ENCODE measurements at places on chromosomes 4 and X.

DNA sequence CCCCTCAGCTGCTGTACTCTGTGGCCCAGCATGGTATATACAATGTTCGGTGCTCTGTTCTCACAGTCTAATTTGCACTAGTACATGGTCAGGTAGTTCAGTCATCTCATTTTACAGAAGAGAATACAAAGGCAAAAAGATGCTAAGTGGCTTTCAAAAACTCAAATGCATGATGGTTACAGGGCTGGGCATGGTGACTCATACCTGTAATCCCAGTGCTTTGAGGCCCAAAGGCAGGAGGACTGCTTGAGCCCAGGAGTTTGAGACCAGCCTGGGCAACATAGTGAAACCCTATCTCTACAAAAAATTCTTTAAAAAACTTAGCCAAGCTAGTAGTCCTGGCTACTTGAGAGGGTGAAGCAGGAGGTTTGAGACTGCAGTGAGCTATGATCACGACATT lies 210.5 kb upstream of the KIT start:
- no peak for DNase-seq

- DNase-seq = no peak
Measured at GRCh38 chrX:40646489-40647306, 663 bp downstream of the CXorf38 start.

DNA sequence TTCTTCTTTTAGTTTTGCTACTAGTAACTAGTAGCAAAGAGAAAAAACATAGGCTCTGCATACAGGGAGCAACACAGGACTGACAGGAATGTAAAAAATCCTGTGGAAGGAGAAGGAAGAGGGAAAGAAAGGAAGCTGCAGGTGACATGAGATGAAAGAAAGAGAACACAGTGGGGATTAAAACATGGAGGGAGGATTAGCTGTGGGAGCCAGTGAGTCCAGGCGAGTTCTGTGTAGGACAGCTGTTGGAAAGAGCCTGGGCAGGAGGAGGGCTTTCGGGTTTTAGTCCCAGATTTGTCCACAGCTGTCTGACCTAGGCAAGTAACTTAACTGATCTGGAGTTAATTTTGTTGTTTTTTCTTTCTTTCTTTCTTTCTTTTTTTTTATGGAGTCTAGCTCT lies 21.6 kb downstream of the CCNG2 start:
- no peak for DNase-seq

DNA sequence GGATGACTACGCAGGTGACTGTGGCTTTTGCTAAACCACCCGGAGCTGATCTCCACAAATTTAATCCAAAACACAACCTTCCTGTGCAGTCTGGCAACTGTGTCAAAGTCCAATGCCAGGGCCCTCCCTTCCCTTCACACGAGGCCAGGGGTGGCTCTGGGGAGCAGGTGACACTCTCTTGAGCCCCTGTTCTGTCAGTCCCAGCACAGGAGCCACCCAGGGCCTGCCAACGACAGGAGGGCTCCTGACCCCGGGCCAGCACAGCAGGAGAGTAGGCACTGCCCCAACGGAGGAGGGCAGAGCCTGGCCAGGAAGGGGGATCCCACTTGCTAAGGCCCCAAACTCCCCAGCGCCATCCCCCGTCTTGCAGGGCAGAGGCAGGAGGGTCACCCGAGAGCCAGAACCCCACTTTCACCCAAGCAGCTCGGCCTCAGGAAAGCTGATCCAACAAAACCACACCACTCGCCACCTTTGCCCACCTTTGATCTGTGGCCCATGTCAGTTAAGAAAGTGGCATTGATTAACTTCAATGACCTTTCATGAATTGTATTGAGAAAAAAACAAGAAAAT lies 44.7 kb downstream of the FAM53A start:
- DNase-seq = peak; percentile 54

DNA sequence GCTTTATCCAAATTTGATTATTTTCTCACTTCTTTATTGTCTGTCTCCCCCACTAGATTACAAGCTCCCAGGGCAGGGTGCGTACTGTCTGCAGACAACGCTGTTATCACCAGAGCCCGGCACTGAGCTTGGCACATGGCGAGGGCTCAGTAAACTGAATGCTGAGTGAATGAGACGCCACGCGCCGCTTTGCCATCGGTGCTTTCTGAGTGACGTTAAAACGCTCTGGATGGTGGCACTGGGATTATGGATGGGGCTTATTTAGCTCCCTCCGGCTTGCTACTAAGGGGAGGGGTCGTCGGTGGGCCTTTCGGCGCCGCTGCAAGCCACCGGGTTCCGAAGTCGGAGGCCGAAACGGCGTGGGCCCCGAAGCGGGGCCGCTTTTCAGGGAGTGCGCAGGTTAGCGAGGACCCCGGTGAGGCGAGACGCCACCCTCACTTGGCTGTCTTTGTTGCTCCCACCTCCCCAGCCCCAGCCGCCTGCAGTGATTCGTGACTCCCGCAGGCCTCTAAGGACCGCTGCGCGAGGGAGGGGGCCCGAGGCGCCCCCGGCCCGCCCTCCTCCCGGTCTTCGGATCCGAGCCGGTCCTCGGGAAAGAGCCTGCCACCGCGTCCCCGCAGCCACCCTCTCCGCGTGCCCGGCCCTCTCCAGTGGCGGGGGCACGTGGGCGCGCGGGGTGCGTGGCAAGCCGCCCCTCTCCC lies 569 bp upstream of the FHL1 start:
- no peak for DNase-seq

GRCh38 chr4:105191621-105192210 lies 45.0 kb downstream of the TET2 start:
- DNase-seq = no peak

GRCh38 chr4:110201502-110201901 lies 3.1 kb upstream of the ELOVL6 start:
- DNase-seq = no peak

DNA sequence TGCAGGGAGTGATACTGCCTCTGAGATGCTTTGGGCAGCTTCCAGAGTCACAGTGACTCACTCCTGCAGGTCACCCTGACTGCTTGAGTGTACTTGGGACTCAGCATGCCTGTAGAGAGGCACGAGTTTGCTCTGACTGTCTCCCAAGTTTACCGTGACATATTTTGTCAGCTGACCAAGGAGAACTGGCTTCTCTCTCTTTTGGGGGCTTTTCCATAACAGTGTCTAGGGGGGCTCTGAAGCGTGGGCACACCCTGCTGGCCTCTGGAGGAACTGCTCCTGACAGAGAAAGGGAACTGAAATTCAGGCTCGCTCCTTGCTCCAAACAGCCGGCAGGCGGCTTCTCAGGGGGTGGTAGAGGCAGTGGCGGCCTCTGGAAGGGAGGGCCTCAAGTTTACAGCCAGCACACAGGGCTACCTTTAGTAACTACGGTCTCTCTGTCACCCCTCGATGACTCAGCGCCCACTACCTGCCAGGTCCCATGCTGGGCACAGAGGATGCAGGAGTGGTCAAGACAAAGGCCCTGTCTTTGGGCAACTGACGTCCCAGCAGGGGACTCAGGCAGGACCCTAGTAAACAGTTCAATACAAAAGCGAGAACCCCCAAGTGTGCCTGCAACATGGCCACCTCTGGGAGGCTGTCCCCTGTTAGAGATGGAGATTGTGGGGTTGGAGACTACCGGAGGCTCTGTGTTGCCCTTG lies 17.8 kb downstream of the ZNF185 start:
- DNase-seq = peak; percentile 36

GRCh38 chr4:115396034-115396433 lies 282.6 kb upstream of the NDST4 start:
- no peak for DNase-seq

DNA sequence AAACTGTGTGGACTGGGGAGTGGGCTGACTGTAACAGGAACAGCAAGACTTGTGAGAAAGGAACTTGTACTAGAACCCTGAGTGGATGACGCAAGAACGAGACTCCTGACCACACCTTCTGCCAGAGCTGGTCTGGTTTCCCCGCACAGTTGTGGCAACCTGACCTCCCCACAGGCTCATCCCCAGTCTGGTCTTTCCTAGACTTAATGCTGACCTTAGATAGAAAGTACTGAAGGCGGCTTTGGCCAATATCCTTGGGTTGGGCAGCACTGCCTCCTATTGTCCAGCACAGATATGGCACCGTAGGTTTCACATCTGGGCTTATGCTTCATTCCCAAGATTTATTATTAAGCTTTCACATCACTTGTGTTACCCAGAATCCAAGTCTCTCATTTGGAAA lies 137.8 kb upstream of the FRG1 start:
- no peak for DNase-seq

DNA sequence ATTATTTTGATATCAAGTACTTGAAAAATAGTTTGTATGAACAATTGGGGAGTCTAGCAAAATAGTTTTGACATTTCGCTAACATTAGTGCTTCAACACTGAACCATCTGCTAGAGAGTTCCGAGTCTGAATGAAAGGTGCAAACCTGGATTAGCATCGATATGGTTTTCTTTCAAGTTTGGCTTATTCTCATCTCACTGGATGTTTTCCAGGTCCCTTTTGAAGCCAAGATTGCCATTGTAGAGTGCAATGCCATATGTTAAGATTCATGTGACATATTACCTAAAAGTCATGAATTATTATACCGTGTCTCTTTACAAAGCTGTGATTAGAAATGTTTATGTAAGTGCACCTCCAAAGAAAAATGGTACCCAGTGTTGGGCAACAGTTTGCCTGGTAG lies 36.8 kb upstream of the NAA11 start:
- DNase-seq = no peak

GRCh38 chr4:74157154-74157553 lies 764 bp upstream of the MTHFD2L start:
- no peak for DNase-seq

GRCh38 chrX:76987381-76987780 lies 459.8 kb upstream of the FGF16 start:
- no peak for DNase-seq

- DNase-seq = no peak
Measured at GRCh38 chr4:80875642-80876041, 154.9 kb upstream of the BMP3 start.

GRCh38 chrX:118211891-118212816 lies 95.5 kb upstream of the KLHL13 start:
- DNase-seq = no peak

DNA sequence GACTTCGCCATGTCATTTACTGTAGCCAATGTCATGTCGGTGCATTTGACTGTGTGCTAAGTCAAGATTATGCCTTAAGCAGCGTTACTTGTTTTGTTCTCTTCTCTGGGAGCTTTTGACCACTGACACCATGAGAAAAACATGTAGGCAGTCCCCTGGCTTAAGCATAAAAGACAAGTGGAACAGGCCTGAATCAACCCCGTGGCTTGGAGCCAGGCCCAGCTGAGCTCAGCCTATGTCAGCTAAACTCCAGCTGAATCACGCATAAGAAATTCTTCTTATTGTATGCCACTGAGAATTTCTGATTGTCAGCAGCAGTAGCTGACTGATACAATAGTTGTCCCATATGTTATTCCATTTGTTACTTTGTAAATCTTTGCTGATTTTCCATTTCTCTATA lies 261.9 kb downstream of the CBLL2 start:
- DNase-seq = no peak

GRCh38 chr4:145734576-145735346 lies 54.8 kb downstream of the C4orf51 start:
- DNase-seq = peak; percentile 56

- DNase-seq = no peak
Measured at GRCh38 chrX:9339603-9340491, 125.0 kb upstream of the TBL1X start.

DNA sequence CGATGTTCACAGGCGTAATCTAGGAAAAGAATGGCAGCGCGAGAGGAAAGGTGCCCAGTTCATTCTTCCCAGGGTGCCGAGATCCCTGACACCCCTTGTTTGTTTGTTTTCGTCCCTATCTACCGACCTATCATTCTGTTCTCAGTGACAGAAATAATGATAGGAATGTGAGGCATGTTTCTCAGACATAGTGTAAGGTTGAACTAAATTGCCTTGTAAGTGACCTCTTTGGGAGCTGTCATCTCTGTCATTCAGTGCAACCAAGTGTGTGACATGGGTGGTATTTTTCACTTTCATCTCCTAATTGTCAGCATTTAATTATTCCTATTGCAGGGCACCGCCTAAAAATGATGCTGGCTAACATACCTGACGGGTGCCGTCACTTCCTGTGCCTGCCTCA lies 24.4 kb downstream of the CLDN22 start:
- no peak for DNase-seq

GRCh38 chr4:150822407-150822806 lies 192.7 kb downstream of the LRBA start:
- DNase-seq = no peak

- no peak for DNase-seq
Measured at GRCh38 chr4:24837336-24837735, 42.0 kb downstream of the SOD3 start.

DNA sequence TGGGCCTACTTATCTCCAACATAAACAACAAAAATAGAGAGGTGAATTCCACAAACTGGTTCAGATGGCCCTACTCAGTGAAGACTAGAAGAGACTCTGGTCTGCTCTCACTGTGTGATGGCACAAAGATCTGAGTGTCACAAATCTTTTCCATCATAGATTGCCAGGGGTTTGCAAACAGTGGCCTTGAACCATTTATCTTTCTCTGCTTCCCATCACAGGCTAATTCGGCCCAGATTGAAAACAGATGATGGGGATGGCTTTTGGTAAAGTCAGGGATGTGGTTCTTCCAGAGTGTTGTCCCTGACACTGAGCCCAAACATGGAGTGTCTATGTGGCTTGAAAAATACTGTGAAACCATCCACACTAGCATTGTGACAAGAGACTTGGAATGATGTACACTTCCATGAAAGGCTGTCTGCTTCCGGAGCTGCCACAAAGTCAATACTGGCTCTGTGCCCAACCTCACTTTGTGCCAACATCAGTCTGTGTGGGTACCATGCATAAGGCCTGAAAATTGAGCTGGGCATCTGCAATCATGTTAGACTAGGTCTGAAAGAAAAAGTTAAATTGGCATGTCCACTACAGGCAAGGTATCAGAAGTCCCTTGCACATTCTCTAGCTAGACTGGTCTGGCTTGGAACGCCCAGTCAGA lies 25.2 kb upstream of the PLAC1 start:
- DNase-seq = no peak

DNA sequence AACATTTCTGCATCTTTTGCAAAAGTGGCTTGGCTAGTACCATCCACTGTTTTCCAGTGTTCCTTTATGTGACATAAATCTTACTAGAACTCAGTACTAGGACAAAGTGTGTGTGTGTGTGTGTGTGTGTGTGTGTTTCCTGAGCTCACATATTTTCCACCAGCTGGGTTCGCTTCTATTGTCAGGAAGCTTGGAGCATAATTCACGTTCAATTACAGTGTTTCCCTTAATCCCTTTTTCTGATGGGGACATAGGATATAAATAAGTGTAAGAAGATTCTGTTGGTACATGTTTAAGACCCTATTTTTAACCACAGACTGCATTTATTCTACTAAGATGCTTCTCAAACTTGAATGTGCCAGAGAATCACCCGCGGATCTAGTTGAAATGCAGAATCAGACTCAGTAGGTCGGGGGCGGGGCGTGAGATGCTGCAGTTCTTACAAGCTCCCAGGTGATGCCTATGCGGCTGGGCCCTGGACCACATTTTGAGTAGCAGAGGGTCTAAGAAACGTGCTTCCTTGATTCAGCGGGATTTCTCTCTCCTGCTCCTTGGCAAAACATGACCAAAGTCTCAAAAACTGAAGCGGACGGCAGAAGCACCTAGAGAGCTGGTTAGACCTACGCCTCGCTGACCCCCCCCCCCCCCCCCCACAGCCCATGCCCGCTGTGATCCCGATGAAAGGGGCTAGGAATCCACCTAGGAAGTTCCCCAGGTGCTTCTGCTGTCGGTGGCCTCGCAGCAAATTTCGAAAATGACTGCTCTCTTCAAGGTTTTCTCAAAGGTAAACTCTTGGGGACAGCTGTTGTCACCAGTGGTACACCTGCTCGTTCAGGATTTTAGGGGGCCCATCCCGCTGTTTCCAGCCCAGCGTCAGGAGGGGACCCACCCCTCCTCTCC lies 797 bp downstream of the CD99L2 start:
- peak; percentile 10 for DNase-seq

Data from small intestine (tissue), 16 donors.